ENCODE measurements at places on chromosomes 5 and 9.

DNA sequence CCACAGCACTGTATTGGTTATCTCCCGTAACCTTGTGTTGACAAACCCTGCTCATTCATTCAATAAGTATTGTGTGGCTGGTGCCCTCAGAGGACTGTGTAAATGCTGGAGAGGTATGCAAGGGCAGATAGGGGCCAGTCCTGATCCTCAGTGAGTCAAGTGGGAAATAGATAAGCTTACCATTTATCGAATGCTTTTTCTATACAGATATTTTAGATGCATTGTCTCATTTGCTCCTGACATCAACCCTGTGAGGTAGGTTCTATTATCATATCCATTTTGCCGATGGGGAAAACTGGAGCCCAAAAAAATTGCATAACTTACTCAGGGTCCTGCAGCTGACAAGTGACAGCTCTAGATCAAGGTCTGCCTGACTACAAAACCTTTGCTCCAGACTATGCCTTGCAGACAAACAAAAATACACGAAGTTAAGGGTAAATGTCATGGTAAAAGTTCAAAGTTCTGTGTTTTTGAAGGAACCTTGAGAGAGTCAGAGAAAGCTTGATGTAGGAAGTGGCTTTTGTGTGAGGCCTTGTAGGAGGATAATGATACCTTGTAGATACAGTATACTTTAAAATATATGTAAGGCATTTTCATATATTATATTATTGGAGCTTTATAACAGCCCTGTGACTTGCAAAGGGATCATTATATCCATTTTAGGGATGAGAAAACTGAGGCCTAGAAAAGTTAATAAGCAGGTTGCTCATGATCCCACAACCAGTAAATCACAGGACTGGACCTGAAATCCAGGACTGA, 22.7 kb downstream of the CYFIP2 start:
- DNase-seq, result no peak

DNA sequence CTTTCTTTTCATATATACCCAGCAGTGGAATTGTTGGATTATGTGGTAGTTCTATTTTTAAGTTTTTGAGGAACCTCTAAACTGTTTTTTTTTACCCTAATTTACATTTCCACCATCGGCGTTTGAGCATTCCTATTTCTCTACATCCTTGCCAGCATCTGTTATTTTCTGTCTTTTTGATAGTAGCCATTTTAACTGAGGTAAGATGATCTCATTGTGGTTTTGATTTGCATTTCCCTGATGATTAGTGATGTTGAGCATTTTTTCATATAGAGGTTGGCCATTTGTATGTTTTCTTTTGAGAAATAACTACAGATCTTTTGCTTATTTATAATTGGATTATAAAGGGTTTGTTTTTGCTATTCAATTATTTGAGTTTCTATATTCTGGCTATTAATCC, 71.7 kb upstream of the TNC start:
- DNase-seq, result no peak

DNA sequence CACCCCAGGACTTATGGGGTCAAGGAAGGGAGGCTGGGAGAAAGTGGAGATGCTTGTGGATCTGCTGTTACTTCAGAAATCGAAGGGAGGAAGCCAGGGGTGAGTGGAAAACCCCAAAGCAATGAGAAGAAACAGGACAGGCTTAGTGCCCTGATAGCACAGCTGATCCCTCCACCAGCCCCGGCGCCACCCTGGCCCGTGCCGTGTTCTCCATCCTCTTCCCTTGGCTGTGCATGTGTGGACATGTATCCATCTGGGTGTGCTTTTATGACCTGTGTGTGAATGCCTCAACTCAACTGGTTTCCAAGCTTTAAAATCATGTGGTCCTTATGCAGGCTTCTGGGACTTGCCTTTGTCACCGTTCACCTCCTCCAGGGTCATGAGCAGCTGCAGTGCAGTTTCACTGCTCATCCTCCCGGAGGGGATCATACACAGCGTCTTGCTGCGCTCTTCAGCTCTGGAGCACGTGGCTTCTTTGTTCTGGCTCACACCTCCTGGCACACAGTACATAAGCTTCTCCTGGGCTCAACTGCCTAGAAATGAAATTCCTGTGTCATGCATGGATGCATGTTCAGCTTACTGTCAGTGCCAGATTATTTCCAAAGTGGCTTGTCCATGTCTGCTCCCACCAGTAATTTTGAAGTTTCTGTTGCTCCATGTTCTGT, 58.2 kb downstream of the IPPK start:
- no peak for DNase-seq

DNA sequence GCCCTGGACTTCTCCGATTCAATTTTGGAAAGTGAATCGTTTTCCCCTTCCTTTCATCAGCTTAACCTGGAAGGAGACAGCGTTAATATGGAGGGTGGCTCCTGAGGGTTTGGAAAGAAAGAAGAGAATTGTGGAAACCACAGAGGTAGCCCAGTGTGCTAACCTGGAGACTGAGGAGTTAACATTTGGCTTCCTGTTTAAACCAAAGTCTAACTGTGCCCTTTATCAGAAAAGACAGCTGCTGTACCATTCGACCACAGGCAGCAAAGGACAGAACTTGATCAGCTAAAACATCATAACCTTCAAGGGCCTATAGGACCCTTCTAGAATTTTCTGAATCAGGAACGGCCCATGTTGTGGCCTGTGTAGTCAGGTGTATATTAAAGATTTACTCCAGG, 735 bp downstream of the IDNK start:
- DNase-seq, result no peak

- no peak for DNase-seq
Measured at GRCh38 chr5:77915346-77915745, 139.2 kb upstream of the TBCA start.

DNA sequence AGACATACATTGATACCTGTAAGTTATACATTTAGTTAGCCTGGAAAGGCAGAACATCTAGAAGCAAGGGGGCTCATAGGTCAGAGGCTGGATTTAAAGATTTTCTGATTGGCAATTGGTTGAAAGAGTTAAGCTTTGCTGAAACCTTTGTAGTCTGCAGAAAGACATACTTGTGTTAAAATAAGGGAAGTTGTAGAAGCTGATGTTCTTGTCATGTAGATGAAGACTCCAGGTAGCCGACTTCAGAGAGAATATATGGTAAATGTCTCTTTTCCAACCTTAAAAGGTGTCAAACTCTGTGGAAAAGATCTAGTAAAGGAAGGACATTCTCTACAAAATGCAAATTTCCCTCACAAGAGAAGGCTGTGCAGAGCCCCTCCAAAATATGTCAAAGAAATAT, 62.9 kb upstream of the ADAMTS16 start:
- DNase-seq, result no peak
